NAMALWA (cell line): ENCODE measurements at places on chromosomes 5 and 9.

- DNase-seq, result no peak
These were observed 87.9 kb downstream of the KCNT1 start for GRCh38 chr9:135789838-135790291.

- DNase-seq, result no peak
These were observed 305.9 kb upstream of the PRR16 start for GRCh38 chr5:120158211-120158610.

DNA sequence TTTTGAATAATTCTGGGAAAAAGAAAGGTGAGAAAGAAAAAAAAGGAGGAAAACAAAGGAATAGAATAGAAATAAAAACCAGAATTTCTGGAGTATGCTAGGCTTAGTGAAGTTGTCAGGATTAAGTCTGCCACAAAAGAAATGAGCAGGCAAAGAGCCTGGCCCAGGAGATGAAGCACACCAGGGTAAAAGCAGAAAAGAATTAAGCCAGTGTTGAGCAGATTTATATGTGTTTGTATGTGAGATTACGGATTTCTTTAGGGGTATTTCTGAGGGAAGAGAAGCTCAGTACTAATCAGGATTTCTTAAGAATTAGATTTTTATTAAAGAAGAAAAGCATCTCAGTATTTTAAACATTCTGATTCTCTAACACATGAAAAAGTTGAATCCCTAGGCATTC is 74.5 kb downstream of the MRPS27 start:
- no peak for DNase-seq

DNA sequence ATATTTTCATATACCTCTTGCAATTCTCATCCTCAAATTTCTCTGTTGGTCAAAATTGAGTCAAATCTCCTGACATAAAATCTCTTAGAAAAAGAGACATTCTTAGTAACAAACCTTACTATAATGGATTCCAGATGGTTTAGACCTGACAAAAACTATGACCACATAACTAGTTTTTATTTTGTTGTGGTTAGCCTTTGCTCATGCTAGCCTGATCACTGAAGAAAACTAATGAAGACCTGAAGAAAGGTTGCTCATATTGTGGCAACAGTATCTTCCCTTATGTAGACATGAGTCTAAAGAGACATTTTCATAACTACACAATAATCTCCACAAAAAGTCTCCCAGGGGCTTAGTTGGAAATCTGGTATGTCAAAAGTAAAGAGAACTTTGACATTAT is 274.1 kb upstream of the TMEM161B start:
- no peak for DNase-seq
